CD4-positive, alpha-beta memory T cell (primary cell): ENCODE measurements at places on chromosomes 5 and 9. TPM values are rescaled to one million over a fixed set of nuclear protein-coding genes. Genes with fewer than 3 reads are reported as not detected.

COL15A1 gene
- not detected for polyA plus RNA-seq

PLAA gene
- 26.4 TPM for polyA plus RNA-seq

HRCT1 gene
- polyA plus RNA-seq = not detected

PDGFRB gene
- not detected for polyA plus RNA-seq

ADAMTS6 gene
- polyA plus RNA-seq = not detected

ABLIM3 gene
- not detected for polyA plus RNA-seq

NADK2 gene
- polyA plus RNA-seq = 5.8 TPM

GRHPR gene
- 69.2 TPM for polyA plus RNA-seq

TRAF1 gene
- polyA plus RNA-seq = 7.8 TPM

LCN9 gene
- polyA plus RNA-seq = not detected

PCDHGB6 gene
- not detected for polyA plus RNA-seq

LECT2 gene
- not detected for polyA plus RNA-seq

HMMR gene
- not detected for polyA plus RNA-seq

PBX3 gene
- polyA plus RNA-seq = 4.7 TPM

WDR31 gene
- not detected for polyA plus RNA-seq

PRLR gene
- polyA plus RNA-seq = not detected

UCK1 gene
- polyA plus RNA-seq = 25.8 TPM

SHOC1 gene
- polyA plus RNA-seq = 0.13 TPM

COQ4 gene
- 42.6 TPM for polyA plus RNA-seq

TAF7 gene
- 216 TPM for polyA plus RNA-seq

LIX1 gene
- not detected for polyA plus RNA-seq

UBAC1 gene
- polyA plus RNA-seq = 23.0 TPM

FBXW2 gene
- polyA plus RNA-seq = 40.5 TPM

P4HA2 gene
- polyA plus RNA-seq = not detected

PCDHGA4 gene
- not detected for polyA plus RNA-seq

TPPP gene
- polyA plus RNA-seq = 3.3 TPM

LMX1B gene
- polyA plus RNA-seq = not detected

PCDHGA11 gene
- not detected for polyA plus RNA-seq

GPR151 gene
- polyA plus RNA-seq = not detected

GRIN1 gene
- not detected for polyA plus RNA-seq

FOXD4L4 gene
- polyA plus RNA-seq = not detected

HSPA4 gene
- polyA plus RNA-seq = 45.1 TPM

FSD1L gene
- polyA plus RNA-seq = 2.0 TPM

SH3TC2 gene
- polyA plus RNA-seq = not detected

FAXDC2 gene
- polyA plus RNA-seq = 1.7 TPM

CNTNAP3 gene
- not detected for polyA plus RNA-seq

BARHL1 gene
- polyA plus RNA-seq = not detected

PCDHGA12 gene
- polyA plus RNA-seq = not detected

PROB1 gene
- polyA plus RNA-seq = 0.11 TPM

FAM153A gene
- polyA plus RNA-seq = 3.2 TPM

PCDHGA6 gene
- polyA plus RNA-seq = 0.03 TPM

PAEP gene
- polyA plus RNA-seq = not detected

MARCHF3 gene
- polyA plus RNA-seq = 5.5 TPM

PCA3 gene
- not detected for polyA plus RNA-seq

HSD17B3 gene
- polyA plus RNA-seq = not detected

TEK gene
- not detected for polyA plus RNA-seq

SEC16A gene
- 6.6 TPM for polyA plus RNA-seq

IFNA21 gene
- polyA plus RNA-seq = not detected

C9orf50 gene
- not detected for polyA plus RNA-seq

PDE6A gene
- not detected for polyA plus RNA-seq

ORM2 gene
- polyA plus RNA-seq = not detected

PRDM9 gene
- polyA plus RNA-seq = not detected

DNAI1 gene
- polyA plus RNA-seq = not detected
